ENCODE measurements at places on chromosomes 7 and 10.

GRCh38 chr10:34789966-34790506, 25.1 kb downstream of the PARD3 start:
- no peak for DNase-seq

- no peak for DNase-seq
Observed at GRCh38 chr7:137980308-137980707, 21.6 kb downstream of the CREB3L2 start.

DNA sequence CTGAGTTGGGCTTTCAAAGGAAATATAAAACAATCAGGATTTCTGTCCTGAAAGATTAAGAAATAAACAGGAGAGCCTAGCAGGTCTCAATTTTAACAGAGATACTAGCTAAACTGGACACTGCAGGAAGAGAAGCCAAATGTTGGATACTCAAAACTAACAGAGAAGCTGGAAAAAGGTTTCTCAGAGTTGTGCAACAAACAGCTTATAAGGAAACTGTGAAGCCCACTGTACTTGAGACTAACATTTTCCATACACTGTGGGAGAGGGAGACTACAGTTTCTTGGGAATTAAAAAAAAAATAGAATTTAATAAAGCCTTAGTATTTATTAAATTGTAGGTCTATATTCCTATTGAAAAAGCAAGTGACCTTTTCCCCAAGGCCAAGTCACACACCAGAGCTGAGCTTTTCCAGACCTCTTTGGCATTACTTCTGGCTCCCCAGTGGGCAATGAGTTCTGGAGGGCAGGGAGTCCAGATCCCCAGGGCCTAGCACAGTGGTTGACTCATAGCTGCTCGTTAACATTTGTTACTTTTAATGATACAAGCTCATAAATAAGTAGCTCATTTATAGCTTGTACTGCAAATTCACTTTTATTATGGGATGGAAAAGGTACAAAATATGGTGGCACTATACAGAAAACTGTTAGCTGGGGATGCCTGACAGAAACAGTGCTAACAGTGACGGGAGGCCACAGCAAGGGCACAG, 68.3 kb downstream of the MINDY3 start:
- no peak for DNase-seq

- no peak for DNase-seq
Observed at GRCh38 chr10:77560471-77560870, 77.1 kb downstream of the KCNMA1 start.

DNA sequence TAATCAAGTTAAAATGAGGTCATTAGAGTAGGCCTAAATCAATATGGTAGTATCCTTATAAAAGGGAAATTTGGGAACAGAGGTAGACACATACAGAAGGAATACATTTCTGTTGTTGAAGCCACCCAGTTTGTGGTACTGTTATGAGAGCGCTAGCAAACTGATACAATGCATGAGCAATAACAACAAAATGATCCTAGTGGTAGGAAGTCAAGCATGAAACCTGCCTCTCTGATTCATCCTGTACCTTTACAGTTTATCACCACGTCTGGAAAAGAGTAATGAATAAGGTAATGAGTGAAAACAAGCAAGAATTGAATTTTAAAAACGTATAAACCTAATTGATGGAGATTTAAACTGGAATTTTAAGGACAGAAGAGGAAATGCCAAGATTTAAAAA, 217.2 kb downstream of the PCLO start:
- DNase-seq, result no peak

- no peak for DNase-seq
Observed at GRCh38 chr10:118403967-118404366, 61.8 kb upstream of the FAM204A start.

- no peak for DNase-seq
Observed at GRCh38 chr7:71752171-71752935, 620.4 kb downstream of the GALNT17 start.

DNA sequence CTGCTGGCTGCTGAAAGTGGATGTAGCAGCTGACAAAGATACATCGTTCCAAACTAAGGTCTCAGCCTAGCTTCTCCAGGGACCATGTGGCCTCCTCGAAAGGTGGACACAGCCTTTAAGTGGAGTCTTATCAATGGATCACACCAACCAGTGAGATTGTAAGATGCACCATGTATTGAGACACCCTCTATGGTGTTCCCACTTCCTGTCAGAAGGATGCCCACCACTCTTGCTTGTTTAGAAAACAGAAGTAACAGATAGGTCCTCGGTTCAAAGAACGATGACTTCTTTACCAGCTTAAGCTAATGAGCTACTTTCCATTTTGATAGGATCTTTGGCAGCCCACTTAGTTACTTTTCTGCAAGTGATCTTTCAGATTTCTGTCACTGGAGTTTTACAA, 34.3 kb downstream of the SLC25A13 start:
- DNase-seq, result no peak

DNA sequence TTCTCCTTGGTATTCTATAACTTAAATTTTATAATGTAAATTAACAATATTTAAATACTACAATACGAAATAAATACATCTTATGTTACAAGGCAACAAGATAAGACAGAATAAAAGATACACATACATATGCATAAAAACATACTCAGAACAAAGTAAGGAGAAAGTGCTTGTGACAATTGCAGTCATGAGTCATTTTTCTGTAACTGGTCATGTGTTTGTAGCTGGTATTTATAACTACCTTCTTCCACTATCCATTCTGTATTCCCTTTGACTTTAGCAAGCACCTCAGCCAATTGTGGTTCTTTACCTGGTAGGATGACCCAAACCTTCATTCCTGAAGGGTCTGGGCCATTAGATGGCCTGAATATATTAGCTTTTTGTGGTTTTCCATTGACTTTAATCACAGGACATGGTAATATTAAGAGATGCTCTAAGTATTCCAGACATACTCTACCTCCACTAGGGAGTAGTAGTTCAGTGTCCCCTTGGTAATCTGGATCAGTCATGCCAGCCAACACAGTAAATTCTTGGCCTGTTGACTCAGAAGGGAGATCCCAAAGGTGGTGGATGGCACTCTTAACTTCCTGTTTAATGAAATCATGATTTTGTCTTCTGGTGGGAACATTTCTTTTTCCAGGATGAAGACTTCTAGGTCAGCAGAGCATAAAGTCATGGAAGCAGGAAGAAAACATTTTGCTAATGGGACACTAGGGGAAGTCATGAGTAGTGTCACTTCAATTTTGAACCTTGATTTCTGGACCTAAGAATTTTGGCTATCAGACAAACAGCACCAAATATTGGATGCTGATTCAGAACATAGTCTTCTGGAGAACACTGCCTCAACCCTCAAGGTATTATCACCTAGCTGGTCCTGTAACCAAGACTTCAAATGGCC, 733.7 kb upstream of the IGFBP3 start:
- DNase-seq, result no peak

- no peak for DNase-seq
Observed at GRCh38 chr7:116499168-116500077, at the start of gene CAV2. Gene CAV2 (plus strand): TSS chr7:116499738. CDS start chr7:116499782, 44 bp downstream.

- DNase-seq, result no peak
Observed at GRCh38 chr7:96414931-96415292, 93.0 kb upstream of the SLC25A13 start.

GRCh38 chr10:37675449-37675848, 182.0 kb downstream of the ZNF248 start:
- no peak for DNase-seq

- DNase-seq, result peak; percentile 53
Observed at GRCh38 chr7:20352573-20353306, 22.0 kb downstream of the ITGB8 start.

DNA sequence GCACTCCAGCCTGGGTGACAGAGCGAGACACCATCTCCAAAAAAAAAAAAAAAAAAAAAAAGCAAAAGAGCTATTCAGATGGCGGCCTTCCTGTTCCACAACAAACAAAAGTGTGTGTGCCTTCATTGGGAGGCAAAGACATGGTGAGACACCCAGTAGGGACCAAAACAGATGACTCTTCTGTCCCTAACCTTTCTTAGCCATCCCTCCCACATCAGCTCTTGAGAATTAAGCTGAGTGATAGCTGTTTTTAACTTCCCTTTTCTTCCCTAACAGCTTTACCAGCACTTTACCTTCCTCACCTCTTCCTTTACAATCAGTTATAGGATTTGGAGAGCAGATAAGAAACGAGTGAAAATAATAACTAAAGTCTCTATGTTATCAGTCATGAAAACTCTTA, 48.2 kb downstream of the ARMH3 start:
- no peak for DNase-seq

DNA sequence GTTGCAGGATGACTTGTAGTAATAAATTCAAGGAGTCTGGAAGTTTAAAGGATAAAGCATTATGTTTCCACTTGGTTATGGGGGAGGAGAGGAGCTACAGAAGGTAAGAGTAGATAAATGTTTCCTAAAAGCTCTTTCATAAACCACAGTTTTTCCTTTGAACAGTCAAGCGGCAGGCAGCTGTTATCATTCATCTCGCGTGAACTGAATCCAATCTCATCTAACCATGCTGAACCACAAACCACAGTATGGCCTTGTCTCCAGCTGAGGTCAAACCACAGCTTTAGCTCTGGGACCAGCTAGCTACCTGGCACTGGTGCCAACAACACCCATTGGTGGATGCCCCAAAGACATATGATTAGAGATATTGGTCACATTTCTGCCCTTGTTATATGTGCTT, 63.3 kb downstream of the NOC3L start:
- DNase-seq, result no peak

DNA sequence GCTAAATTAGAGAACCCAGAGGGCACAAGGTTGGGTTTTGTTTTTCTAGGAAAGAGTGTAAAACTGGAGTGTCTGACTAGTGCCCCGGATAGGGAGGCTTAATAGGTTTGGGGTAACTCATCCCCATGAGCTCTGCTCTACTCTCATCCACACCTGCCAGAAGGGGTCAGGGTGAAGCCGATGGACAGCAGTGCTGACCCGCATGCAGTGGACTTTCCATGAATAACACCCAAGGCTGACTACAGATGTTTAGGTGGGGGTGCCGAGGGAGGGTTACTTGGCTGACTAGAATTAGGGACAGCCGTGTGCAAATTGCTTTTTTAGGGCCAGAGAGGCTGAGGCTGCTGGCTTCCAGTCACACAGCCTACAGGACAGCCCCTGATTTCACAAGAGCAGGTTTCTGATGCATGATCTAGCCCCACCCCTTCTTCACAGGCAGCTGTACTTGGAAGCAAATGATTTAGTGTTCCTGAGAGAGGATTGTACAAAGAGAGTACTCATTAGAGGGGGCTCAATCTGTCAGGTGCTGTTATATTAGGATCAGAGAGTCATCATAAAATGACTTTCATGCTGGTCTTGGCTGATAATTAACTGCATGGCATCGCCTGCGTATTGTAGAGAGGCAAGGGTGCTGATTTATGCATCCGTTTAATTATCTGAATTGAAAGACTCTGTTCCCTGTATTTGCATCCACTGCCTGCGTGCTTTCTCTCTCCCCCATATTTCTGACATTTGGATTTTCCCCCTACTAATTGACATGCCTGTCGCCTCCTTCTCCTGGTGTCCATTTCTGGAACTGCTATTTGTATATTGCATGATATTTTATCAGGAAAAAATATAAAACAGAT, 9.5 kb downstream of the INHBA start:
- no peak for DNase-seq

DNA sequence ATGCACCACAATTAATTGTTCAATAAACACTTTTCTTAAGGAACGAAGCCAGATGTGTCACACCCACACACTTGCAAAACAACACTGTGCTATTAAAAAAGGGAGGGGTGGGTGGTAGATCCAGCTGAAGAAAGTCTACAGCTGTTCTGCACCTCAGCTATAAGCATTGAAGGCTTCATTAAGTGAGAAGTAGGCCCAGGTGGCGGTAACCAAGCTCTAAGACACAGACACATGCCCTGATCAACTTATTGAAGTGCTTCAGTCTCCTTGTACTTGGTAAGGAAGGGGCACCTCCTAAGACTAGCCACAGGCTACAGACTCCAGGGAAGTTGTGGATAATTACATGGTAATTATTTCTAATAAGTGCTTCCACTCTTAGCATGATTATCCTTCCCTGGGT, 4.5 kb upstream of the CPVL start:
- DNase-seq, result no peak

DNA sequence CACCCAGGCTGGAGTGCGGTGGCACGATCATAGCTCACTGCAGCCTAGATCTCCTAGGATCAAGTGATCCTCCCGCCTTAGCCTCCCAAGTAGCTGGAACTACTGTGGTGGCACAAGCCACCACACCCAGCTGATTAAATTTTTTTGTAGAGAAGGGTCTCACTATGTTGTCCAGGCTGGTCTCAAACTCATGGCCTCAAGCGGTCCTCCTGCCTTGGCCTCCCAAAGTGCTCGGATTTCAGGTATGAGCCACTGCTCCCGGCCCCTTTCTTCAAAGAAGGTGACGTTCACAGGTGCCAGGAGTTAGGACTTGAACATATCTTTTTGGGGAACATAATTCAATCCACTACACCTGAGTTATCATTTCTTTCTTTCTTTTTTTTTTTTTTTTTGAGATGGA, 2.9 kb upstream of the TTYH3 start:
- no peak for DNase-seq

DNA sequence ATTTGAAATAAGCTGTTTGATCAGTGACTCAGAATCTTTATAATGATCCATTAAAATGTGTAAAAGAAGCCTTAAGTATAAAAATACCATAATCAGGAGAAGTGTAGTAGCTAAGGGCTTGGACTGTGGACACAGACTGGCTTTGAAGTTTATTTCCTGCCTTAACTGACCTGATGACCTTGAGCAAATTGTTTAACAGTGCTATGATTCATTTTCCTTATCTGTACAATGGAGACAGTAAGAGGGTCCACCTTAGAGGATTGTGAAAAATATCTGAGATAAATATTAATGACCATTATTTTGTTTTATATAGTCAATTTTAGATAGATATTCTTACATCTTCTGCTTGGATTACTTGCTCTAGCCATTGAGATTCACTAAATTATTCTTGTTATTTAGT, 13.3 kb upstream of the RPA3 start:
- no peak for DNase-seq

DNA sequence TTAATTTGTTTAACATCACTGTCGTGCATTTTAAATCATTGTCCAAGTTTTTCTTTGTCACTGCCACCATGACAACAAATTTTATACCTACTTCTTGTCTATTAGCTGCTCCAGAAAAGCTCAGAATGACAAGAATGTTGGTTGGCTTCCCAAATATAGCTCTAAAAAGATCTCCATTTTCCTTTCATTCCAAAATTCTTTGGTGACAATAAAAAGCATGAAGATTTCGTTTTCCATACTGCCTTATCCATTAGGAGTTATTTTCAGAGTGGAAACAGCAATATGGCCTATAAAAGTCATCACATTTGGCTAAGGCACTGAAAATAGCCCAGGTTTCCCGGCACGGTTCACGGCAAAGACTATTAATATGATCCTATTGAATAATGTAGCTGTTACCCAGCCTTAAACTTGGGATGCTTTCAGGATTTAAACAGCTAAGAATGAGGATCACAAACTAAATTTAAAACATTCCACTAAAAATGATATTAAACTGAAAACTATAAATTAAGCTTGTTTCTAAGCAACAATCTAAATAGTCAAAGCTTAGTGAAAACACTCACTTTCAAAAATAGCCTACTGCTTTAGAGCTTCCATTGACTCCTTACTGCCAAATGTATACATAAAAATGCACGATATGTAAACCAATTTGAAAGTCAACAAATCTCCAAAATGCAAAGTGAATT, 2.7 kb downstream of the CTTNBP2 start:
- DNase-seq, result no peak

- DNase-seq, result no peak
Observed at GRCh38 chr10:116738339-116738738, 4.0 kb downstream of the HSPA12A start.

Data from HS-27A (cell line).